Activated CD4-positive, alpha-beta memory T cell treated with anti-CD3 and anti-CD28 coated beads, Interleukin-2, amount 10 ng/mL, durations not matched to agents 7 days and 5 days (primary cell): ENCODE measurements at places on chromosomes 12 and 14. TPM values are rescaled to one million over a fixed set of nuclear protein-coding genes. Genes with fewer than 3 reads are reported as not detected.

The BCL2L2 gene
- total RNA-seq: 4.1 TPM

DNA sequence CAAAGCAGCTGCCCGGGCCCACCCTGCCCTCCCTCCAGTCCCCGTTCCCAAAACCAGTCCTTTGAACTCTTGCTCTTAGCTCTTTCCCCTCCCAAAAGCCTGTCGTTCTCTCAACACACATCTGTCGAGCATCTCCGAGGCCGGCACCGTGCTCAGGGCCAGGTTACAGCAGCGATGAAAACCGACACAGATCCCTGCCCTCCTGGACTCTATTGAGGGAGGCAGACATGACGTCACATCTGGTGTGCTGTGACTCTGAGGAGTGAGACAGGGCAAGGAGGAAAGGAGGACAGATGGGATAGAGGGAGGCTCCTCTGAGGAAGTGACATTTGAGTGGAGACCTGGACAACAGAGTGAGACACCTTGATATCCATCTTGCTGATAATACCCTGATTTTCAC is 34.6 kb upstream of the PWP1 start:
- no peak overlapping the region for H3K4me3 ChIP-seq
- no peaks in the 10 kb centered on the region for H3K27me3 ChIP-seq
- no peak for DNase-seq
- peaks cover 3% of the 10 kb centered on the region for H3K4me1 ChIP-seq
- H3K36me3 ChIP-seq: no peaks in the 10 kb centered on the region

DNA sequence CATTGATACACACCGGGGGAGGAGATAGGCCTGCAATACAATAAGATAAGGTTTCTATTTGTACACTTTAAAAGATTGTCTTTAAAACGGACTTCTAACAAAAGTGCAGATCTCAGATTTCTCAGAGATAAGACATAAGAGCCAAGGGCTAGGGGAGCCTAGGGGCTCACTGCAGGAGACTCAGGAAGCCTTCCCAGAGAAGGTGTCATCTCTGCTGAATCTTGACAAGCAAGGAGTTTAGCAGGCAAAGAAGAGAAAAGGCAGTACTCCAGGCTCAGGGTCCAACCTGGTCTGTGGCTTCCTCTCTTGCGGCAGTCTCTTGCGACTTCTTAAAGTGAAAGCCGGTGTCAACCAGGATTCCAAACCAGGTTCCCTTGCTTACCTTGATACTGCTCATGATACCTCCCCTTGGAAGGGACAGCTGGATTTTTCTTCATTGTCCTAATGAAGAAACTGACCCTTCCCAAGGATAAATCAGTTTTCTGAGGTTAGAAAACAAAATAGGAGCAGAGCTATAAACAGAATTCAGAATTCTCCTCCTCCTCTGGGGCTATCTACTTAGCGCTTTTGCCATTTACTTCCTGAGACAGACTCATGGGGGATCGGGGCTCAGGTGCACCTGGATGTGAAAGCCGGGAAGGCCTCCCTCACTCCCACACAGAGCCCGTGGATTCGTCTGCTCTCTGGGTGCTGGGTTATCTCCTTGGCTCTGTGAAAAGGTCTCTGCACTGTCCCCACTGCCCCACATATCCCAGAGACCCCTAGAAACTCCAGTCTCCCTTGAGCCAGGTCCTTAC is 1.7 kb upstream of the SCNN1A start:
- peaks cover 38% of the 10 kb centered on the region for H3K4me1 ChIP-seq
- no peak overlapping the region for H3K4me3 ChIP-seq
- no peaks in the 10 kb centered on the region for H3K36me3 ChIP-seq
- DNase-seq: no peak

DNA sequence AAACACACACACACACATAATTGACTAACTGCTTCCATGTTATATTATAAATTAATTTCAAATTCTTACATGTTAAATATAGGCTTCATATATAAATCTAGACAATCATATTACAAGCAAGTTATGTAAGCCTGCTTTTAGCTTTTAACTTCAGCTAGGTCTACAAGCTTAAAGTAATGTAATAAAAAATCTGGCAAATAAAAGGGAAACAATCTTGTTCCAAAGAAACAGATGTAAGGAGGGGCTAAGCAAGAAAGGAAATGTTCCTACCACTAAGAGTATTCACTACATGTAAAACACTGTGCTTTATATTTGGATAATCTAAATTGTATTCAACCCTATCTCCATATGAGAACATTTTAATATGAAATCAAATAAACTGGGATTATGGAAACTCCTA is 110.4 kb downstream of the SLC6A15 start:
- no peak overlapping the region for H3K27ac ChIP-seq
- no peaks in the 10 kb centered on the region for H3K4me1 ChIP-seq
- H3K27me3 ChIP-seq: peaks cover 5% of the 10 kb centered on the region
- no peak for DNase-seq
- H3K4me3 ChIP-seq: no peak overlapping the region

- no peak overlapping the region for H3K27ac ChIP-seq
- H3K4me1 ChIP-seq: no peaks in the 10 kb centered on the region
- DNase-seq: no peak
Observed at GRCh38 chr12:29691161-29691854, 92.4 kb downstream of the TMTC1 start.

DNA sequence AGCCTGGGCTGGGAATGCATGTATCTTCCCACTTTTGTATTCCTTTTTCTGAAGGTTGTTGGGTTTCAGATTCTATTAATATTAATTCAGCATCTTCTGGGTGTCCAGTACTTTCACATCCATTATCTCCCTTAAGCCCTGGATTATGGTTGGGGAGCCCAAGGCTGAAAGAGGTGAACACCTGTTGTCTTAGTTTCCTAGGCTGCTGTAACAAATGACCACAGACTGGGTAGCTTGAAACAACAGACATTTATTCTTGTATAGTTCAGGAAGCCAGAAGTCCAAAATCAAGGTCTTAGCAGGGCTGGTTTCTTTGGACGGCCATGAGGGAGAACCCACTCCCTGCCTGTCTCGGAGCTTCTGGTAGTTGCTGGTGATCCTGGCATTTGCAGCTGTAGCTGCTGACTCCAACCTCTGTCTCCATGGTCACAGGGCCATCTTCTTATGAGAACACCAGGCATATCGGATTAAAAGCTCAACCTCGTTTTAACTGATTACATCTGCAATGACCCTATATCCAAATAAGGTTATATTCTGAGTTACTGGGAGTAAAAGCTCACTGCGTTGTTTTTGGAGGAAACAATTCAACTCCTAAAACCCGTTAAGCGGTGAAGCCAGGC is 68.2 kb upstream of the CLMN start:
- no peaks in the 10 kb centered on the region for H3K27me3 ChIP-seq
- no peak overlapping the region for H3K27ac ChIP-seq
- H3K4me3 ChIP-seq: no peak overlapping the region
- H3K36me3 ChIP-seq: no peaks in the 10 kb centered on the region
- DNase-seq: no peak

DNA sequence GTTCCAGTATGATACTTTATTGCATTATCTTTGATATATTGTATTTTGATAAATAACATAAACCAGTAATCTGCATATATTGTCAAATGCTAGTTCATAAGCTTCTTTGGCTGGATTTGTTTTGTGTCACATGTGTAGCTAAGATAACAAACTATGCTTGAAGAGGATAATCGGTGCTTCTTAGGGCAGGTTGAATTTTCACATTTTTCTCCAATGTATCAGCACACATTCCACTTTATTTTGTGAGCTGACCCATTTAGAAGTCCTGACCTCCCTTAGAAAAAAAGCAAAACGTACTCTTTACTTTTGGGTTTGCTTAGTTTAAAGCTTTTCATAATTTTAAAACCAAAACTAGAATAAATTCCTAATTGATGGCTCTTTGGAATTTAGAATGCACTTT is 277.7 kb upstream of the DDHD1 start:
- DNase-seq: no peak
- H3K36me3 ChIP-seq: no peaks in the 10 kb centered on the region
- no peak overlapping the region for H3K4me3 ChIP-seq

GRCh38 chr14:61803755-61804154 is 41.5 kb downstream of the SNAPC1 start:
- H3K4me1 ChIP-seq: peaks cover 2% of the 10 kb centered on the region
- DNase-seq: no peak

DNA sequence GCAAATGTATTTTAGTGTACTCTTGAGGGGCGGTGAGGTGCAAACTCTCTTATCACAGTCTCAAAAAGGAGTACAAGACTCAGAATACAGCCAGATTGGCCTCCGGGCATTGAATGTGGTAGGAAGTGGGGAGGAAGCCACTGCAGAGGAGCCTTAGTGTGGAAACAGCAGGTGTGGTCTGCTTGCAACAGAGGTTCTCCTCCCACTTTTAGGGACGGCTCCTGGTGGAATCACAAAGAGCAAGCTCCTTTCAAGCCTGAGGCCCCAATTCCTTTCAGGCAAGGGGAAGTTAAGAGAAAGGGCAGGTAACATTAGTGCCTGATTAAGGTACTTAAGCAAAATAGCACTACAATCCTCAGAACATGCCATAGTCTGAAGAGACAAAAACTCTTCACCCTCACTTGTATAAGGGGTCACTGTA is 23.7 kb upstream of the SLC2A3 start:
- peak; percentile 71 for DNase-seq
- H3K4me1 ChIP-seq: peaks cover 48% of the 10 kb centered on the region
- peaks cover 21% of the 10 kb centered on the region for H3K36me3 ChIP-seq
- peak overlapping the region; percentile 86 for H3K4me3 ChIP-seq
